ENCODE measurements at places on chromosomes 5 and 9.

DNA sequence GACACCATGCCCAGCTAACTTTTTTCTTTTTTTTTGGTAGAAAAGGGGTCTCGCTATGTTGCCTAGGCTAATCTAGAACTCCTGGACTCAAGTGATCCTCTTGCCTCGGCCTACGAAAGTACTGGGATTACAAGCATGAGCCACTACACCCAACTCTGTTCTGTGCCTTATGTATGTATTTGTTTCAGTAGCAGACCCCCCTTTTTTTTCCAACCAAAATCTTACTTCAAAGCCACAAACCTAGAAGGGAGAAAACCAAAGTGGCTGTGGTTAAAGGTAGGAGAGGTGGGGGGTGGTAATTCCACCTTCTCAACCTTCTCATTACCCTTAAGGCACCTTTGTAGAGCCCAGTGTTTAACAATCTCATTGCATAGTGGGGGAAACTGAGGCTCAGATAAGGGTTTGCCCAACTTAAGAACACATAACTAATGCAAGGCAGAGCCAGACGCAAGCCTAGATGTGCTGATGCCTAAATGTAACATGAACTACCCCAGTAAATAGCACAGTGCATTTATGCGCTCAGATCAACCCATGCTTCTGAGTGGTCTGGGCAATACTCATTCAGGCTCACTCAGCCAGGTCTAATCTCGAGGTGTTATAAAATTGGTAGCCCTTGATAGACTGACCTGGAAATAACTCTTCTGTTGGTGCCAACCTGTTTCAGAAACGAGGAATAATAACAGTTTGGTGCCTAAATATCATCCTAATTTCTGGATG is 33.0 kb downstream of the ITK start:
- no peak for DNase-seq

DNA sequence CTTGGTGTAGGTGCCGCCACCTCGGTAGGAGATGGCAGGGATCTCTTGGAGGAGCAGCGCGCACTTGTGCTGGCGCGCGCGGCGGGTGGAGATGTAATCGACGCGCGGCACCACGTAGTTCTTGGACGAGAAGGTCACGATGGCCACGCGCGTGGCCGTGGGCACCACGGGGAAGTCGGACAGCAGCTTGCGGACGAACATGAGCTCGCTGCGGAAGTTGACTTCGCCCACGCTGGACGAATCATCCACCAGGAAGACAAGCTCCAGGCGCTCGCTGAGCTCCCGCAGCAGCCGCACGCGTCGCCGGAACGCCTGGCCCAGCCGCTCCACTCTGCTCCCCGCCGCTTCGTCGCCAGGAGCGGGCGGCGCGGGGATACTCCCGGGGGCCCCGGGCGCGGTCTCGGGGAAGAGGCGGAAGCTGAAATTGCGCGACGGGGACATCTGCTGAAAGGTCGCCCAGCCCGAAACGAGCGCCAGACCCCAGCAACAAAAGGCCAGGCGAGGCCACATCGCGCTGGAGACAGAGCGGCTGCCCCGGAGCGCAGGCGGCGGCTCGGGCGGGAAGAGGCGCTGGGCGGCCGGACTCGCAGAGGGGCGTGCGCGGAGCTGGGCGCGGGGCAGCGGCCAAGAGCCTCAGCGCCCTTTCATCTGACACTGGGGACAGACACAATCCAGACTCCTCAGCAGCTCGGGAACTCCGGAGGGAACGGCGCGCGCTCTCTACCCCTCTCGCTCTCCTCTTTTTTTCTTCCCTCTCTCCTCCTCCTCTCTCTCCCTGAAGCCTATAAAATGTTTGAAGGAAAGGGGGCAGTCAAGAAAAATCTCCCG is at the start of gene SVEP1:
TSS of gene SVEP1 (minus strand) at position 708 of the 828 bp plus-strand sequence. CDS start at position 510, 198 bp downstream.
- peak; percentile 54 for DNase-seq

GRCh38 chr5:156951359-156951758 is 11.7 kb downstream of the TIMD4 start:
- no peak for DNase-seq

DNA sequence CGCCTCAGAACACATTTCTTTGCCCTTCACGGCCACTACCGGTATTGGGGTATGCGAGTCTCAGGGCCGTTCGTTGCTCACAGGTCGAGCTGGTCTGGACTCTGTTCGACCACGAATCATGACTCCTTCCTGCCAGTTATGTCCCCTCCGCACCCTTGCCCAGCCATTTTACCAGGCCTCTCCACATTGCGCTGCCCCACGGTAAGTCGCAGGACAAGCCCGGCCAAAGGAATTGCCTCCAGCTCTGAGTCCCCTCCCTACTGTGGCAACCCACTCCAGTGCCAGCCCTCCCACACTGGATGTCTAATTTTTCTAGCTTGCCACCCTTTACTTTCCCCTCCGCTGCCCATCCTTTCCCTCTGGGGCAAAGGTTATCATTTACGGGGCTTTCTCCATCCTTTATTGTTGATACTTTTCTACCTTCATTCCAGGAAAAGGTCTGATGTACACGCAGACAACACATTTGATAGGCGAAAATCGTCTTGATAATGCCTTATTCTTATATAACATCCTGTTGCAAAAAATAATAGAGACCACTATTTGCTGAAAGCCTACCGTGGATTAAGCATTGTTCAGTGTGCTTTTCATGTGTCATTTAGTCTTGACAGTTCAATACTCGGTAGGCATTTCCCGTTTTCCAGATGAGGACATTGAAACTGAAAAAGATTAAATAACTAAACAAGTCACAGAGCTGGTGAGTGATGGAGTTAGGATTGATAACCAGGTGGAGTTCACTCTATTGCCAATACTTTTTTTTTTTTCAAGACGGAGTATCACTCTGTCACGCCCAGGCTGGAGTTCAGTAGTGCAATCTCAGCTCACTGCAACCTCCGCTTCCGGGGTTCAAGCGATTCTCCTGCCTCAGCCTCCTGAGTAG is 958 bp upstream of the HSPA5 start:
- DNase-seq: no peak

DNA sequence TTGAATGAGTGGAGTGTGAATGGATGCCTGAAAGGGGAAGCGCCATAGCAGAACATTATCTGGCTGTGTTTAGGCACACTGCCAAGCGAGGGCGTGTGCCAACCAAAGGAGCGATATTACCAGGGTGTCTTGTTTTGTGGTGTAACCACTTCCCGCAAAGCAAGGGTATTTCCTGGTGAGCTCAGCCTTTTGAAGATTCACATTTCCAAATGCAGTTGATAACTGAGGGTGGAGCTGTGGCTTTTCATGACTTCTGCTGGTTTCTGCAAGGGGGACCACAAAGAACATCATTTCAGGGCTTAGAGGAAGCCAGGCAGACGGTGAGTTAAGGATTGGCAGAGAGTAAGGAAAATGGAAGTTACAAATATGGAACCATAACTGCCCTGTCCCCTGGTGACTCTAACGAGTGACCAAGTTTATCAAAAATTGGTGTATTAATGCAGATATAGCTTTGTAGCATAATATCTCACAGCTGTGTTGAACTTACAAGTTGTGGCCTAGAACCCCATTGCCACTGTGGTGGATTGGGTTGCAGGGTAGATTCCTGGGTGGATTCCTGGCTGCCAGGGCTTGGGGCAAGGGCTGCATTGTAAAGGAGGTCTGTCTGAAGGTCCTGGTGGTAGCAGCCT is 71.4 kb downstream of the RALGPS1 start:
- DNase-seq: no peak
